ENCODE measurements at places on chromosomes 7 and 10. TPM values are rescaled to one million over a fixed set of nuclear protein-coding genes. Genes with fewer than 3 reads are reported as not detected.

POU6F2 gene
- total RNA-seq, result not detected

SLC18A3 gene
- not detected for total RNA-seq

ECHDC3 gene
- total RNA-seq, result 33.0 TPM

DNA sequence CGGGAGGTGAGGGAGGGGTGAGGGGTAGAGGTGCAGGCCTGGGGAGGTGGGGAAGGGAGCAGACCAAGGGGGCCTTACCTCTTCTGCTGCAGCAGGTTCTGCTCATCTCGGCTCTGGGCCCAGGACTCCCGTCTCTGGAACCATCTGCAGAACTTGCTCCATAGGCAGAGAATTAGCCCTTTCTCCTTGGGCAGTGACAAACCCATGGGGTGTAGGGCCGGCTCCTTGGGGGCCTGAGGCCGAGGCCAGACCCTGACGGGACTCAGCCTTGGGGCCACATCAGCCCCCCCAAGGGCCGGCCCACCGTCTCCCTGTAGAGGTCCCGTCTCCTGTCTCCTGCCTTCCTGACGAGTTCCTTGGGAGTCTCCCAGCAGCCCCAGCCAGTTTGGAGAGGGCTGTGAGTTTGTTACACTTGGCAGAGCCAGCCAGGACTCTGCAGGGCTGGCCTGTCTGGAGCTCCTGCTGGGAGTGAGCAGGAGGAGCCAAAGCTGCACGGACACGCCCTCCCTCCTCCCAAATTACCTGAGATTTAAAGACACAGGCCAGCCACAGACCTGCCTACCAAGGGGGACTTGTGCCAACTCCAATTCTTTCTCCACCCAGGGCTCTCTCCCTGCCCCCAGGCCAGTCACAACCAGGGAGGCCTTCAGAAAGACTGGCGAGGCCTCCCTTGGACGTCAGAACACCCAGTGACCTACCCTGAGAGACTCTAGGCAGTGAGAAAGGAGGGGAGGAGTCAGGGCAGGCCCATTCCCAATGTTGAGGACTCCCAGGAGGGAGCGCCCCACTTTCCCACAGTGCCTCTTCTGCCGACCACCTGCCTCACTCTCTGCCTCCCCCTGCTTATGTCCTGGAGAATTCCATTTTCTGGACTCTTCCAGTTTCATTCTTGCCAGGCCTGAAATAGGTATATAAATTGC lies at the start of gene TRPV6:
TRPV6 (minus strand) TSS at position 435 of the 920 bp plus-strand sequence.
- no peak within 1 kb of the TSS for H3K4me3 ChIP-seq
- no peaks in the 10 kb centered on the region for H3K4me1 ChIP-seq
- H3K27me3 ChIP-seq, result no peaks in the 10 kb centered on the region
- H3K27ac ChIP-seq, result no peak within 1 kb of the TSS

DNA sequence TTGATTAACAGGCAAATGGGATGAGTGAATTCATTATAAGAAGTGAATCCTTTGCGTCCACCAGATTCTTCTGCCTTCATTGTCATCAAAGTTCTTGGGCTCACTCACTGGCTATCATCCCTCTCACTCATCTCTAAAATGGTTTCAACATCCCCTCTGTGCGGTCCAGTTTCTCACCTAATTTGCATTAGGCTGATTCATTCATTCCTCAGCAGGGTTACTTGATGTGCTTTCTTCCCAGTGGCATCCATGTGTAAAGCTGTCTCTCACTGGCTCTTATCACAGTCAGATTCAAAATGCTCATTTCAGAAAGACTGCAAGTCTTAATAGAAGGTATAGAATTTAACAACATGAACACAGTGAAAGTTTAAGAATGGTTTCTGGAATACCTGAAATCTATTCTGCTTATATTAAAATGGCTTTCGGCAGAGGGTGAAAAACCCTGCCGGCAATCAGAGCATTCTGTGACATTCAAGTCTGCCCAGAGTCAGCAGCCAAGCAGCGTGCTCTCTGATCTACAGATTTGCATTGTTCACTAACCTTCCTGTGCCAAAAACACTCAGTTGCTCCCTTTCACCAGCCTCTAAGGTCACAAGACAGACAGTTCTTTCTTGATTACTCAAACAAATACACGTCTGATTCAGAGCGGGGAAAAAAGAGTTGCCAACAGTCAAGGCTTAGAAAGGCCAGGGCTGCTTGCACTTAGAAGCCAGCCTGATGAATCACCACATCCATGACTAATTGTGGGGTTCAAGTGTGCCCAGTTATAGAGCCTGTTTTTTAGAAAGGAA lies 106.7 kb downstream of the TES start:
- no peaks in the 10 kb centered on the region for H3K27me3 ChIP-seq
- peaks cover 15% of the 10 kb centered on the region for H3K4me1 ChIP-seq
- no peaks in the 10 kb centered on the region for H3K36me3 ChIP-seq
- peak overlapping the region; percentile 55 for H3K27ac ChIP-seq
- no peak for DNase-seq
- no peak overlapping the region for H3K4me3 ChIP-seq

DNA sequence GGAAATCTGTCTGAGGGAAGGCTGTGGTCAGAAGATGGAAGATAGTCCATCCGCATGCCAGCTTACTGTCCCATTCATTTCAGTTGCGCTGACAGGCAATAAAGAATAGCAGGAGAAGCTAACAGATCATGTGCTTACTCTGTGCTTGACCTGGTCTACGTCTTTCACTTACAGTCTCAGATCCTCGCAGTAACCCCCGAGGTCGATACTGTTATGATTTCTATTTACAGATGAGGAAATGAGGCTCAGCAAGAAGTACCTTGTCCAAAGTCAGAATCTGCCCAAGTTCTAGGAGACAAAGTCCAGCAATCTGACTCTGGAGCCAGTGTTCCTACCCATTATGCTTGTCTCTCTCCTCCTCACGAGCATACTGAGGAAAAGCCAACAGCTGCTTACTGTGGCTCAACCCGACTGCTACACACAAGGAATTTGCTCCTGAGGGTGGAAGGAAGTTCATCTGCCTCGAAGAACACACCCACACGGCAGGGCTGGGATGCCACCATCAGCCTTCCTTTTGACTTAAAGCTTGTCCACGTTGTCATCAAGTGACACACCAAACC lies 74.2 kb downstream of the MINPP1 start:
- no peak for DNase-seq
- H3K36me3 ChIP-seq, result no peaks in the 10 kb centered on the region
- no peak overlapping the region for H3K27ac ChIP-seq
- H3K4me1 ChIP-seq, result no peaks in the 10 kb centered on the region

DNA sequence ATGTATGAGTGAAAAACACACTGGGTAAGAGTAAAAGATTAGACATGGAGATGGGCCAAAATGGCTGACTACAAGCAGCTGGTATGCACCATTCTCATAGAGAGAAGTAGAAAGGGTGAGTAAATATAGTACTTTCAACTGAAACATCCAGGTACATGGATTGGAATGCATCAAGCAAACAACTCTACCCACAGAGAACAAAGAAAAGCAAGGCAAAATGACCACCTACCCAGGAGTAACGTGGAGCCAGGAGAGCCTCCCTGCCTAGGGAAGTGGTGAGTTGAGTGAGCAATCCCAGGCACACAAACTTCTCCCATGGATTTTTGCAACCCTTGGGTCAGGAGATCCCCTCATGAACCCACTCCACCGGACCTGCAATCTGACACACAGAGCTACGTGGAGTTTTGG lies 212.8 kb downstream of the PTN start:
- no peaks in the 10 kb centered on the region for H3K27me3 ChIP-seq
- no peak for DNase-seq
- H3K27ac ChIP-seq, result no peak overlapping the region
- no peak overlapping the region for H3K4me3 ChIP-seq
- H3K36me3 ChIP-seq, result no peaks in the 10 kb centered on the region

DNA sequence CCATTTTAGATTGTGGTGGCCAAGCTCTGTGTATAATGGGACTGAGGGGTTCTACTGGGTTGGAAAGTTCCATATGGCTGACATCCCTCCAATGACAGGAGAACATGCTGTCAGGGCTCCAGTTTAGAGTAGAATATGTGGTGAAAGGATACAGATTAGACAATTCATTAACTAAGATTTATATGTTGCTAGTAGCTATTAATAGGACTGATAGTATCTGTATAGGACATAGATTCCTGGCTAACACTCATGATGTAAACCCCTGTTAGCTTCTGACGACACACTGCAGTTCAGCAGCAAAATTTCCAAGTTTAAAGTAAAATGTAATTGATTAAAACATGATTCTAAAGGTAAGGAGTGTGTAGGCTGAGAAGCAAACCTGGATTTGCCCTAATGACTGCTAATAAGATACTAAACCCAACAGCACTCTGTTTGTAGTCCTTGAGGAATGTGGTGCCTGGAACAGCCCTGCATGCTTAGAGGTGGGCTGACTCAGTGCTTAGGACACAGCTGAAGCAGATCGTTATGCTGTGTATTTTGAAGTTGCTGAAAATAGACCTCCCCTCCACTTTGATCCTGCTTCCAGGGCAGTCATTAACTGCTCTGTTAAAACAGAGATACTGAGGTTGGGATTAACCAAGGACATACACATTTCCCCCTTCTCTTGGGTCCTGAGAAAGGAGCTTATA lies 1129.6 kb downstream of the SORCS3 start:
- no peaks in the 10 kb centered on the region for H3K36me3 ChIP-seq
- H3K27me3 ChIP-seq, result no peaks in the 10 kb centered on the region
- no peak overlapping the region for H3K27ac ChIP-seq
- DNase-seq, result no peak
- H3K4me1 ChIP-seq, result no peaks in the 10 kb centered on the region

GRCh38 chr10:91271886-91272285 lies 51.4 kb downstream of the PCGF5 start:
- no peak for DNase-seq
- H3K27me3 ChIP-seq, result no peaks in the 10 kb centered on the region
- no peaks in the 10 kb centered on the region for H3K4me1 ChIP-seq
- H3K4me3 ChIP-seq, result no peak overlapping the region

DNA sequence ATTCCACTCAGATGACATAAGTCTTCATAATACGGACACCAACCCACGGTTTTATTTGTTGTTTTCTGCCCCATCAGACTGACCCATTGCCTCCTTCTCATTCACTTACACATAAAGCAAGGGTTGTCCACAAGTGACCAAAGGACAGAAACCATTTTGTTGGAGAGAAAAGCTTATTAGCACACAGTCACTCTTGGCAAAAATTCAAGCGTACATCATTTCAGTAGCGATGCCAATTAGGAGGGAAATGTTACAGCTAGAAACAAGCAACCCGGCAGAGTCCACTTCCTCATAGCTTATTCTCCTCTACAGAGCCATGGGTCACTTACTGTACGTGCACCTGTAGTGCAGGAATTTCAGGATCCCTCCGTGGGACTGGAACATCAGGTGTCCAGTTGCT lies 23.0 kb downstream of the ABLIM1 start:
- peaks cover 41% of the 10 kb centered on the region for H3K4me1 ChIP-seq
- peak overlapping the region; percentile 45 for H3K27ac ChIP-seq
- H3K4me3 ChIP-seq, result no peak overlapping the region
- no peak for DNase-seq
- H3K36me3 ChIP-seq, result no peaks in the 10 kb centered on the region

DNA sequence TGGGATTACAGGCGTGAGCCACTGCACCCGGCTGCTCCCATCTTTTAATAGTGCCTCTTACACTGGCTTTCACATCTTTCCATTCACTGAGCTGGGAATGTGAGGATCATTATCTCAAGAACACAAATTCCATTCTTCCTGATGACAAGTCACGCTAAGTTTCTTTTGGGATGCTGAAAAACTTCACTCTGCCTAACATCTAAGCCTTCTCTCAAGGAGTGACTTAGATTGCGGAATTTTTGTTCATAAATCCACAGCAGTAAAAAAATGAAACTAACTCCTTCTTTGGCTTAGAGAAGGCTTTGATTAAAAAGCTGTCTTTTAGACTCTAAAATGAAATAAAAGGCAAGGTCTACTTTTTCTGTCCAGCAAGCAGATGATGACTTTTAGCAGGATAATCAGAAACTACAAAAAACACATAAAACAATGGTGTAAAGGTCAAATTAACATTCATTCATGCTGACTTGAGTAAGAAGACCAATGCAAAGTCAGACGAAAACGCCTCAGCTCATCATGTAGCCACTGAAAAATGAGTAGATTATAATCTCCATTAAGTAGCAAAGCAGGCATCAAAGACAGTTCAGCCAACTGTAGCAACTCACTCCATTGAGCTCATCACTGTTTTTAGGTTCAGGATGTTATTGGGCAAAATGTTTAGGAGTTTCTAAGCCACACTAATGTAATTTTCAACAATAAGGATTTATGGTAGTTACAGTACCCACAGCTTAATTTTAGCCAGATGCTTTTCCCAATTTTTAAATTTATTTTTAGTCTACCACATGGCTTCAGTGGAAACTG lies 178.8 kb downstream of the ELMO1 start:
- no peak for DNase-seq
- peaks cover 3% of the 10 kb centered on the region for H3K36me3 ChIP-seq
- H3K27ac ChIP-seq, result no peak overlapping the region
- H3K27me3 ChIP-seq, result no peaks in the 10 kb centered on the region
- no peak overlapping the region for H3K4me3 ChIP-seq

DNA sequence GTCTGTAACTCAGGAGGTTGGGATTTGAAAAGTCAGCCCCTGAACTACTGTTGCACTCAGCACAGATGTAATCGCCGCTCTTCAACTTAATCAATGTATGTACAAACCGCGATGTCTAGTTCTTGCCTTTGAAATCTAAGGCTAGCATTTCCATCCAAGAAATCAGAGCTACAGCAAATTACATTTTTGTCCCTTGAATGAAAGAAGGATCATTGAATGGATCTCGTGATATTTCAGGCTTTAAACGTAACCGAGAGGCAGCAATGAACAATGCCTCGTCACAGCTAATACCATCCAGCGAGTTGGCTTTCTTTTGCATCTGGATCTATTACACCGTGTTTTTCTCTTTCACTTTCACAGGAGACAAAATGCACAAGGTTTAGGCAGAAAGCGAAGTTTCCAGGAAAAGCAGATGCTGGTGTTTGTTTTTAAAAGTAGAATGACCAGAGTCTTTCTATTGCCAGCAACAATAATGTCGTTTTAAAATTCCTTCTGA lies 5.5 kb downstream of the SKIDA1 start:
- no peak for DNase-seq
- no peak overlapping the region for H3K4me3 ChIP-seq
- no peaks in the 10 kb centered on the region for H3K36me3 ChIP-seq
- peak overlapping the region; percentile 54 for H3K27ac ChIP-seq

DNA sequence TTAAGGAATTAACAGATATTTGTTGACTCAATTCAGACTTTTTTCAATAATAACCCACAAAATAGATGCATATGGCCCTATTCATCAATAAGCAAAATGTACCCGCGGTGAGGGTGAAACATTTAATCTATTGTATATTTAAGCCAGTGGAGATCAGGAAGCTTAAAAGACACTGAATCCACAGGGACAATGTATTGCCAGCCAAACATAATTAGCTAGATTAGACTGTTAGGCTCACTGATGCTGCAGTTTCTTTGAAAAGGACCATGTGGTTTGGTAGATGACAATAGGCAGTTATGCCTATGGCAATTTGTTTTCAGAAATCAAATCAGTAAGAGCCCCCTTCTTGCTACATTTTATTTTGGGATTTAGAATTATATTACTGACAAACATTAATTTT lies 87.3 kb upstream of the PLXDC2 start:
- no peak for DNase-seq
- no peaks in the 10 kb centered on the region for H3K4me1 ChIP-seq
- H3K36me3 ChIP-seq, result no peaks in the 10 kb centered on the region
- H3K27ac ChIP-seq, result no peak overlapping the region
- H3K27me3 ChIP-seq, result no peaks in the 10 kb centered on the region
